Stimulated activated CD4-positive, alpha-beta T cell treated with anti-CD3 and anti-CD28 coated beads, Interleukin-12 subunit alpha, Interleukin-12 subunit beta, amount 100 ng/mL, for 4 hours (primary cell): ENCODE measurements at places on chromosomes 16 and 17.

- peak; percentile 30 for DNase-seq
These were observed 62.9 kb downstream of the SMURF2 start for GRCh38 chr17:64599187-64599676.

DNA sequence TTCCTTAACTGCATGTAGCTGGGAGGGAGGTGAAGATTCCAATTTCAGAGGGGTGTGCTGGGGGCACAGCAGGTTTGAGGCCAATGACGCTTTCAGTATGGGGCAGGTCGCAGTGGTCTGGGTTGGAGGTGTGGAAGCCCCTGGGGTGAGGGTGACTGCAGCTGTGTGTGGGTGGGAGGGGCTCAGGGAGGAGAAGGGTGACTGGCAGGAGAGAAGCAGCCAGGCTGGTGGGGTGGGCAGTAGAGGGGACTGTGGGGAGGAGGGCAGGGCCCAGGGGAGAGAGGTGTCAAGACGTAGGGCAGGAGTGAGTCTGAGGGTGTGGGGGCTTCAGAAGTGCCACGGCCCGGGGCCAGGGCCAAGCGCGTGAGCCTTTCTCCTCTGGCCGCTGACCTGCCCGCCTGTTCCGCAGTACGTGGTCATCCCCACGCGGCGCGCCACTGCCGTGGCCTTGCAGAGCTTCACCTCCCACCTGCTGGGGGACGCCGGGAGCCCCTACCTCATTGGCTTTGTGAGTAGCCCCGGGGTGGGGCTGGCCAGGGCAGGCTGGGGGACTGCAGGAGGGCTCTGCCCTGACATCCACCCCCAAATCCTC lies 19.4 kb downstream of the MYBBP1A start:
- no peak for DNase-seq

- peak; percentile 46 for DNase-seq
These were observed 2.4 kb upstream of the USP36 start for GRCh38 chr17:78842881-78843565.

DNA sequence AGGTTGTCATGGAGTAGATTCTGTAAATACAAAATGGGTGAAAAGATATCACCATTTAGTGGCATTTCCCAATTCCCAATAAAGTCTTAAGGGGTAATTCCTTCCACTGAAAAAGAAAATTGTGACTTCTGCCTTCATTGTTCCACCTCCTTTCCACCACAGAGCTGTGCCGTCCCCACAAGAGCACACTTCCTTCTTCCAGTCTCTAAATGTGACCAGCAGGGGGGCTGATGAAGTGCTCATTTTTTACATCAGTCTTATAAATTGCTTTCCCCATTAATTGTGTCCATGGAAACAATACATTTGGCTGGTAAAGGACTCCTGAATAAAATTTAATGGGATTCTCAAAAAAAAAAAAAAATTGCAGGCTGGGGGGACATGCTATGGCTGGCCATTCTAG lies 260.8 kb upstream of the PSMD7 start:
- DNase-seq = no peak

DNA sequence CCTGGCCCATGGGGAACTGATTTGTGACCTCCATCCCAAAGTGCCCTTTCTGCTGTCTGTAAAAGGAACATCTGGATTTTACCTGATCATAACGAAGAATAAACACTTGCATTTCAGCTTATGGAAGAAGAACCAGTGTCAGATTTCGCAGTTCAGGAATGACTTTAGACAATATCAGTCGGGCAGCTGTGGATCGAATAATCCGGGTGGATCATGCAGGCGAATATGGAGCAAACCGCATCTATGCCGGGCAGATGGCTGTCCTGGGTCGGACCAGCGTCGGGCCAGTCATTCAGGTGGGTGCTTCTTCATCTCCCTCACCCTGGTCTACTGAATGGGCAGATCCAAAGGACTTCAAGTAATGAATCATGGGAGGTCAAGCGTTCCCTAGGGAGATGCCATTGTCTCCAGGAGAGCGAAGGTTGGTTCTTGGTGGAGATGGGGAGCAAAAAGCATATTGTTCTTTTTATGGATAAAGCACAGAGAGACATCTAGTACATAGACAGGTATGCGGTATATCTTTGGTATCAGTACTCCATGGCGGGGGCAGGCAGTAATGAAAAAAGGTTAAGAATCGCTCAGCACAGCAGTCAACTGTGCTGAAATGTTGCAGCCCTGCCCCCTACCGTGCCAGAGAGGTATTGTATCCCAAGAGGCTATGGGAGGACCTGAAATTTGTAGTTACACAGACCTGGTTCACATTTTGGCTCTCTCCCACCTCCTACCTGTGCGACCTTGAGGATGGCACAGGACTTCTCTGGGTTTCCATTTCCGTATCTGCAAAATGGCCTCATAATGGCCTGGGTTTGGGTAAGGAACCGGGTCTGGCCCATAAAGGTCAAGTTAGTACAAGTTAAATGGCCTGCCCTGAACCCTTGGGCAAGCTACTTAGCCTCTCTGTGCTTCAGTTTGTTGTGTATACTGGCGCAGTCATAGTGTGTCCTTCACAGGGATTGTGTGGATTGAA lies 4.7 kb downstream of the COQ7 start:
- peak; percentile 43 for DNase-seq

GRCh38 chr16:4085405-4085970 lies 30.8 kb downstream of the ADCY9 start:
- DNase-seq = no peak

- no peak for DNase-seq
These were observed 16.3 kb downstream of the MPP3 start for GRCh38 chr17:43816336-43817320.

DNA sequence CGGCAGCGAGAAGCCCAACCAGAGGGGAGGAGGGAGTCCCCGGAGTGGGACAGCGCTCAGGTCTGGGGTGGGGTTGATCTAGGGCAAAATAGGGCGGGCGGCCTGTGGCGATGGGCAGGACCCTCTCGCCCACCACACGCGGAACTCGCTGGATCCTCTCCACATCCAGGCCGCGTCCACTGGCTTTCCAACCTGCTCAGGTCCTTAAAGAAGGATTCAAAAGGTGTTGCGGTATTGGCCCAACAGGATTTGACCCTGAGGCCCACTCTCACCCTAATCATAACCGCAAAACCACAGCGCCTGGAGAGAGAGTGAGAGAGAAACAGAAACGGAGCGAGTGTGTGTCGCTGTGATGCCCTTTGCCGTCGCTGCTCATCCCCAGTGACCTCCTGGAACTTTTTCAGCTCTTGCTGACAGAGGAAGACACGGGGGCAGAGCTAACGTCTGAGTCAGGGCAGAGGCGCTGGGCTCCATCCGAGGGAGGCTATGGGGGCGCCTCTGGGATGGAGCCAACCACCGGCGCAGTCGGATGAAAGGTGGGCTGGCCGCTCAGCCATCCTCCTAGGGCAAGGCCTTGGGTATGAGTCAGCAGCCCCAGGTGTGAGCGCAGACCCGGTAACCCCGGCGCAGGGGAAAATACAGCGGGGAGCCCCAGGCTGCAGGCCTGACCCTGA lies 16.7 kb upstream of the OR1F1 start:
- peak; percentile 47 for DNase-seq

GRCh38 chr16:10888320-10888937 lies 11.4 kb downstream of the CIITA start:
- DNase-seq = no peak

- DNase-seq = no peak
These were observed 92.0 kb downstream of the WSCD1 start for GRCh38 chr17:6162216-6162615.

- no peak for DNase-seq
These were observed 138.1 kb downstream of the SHISA9 start for GRCh38 chr16:13039526-13039925.

GRCh38 chr17:15351925-15352324 lies 10.5 kb upstream of the TEKT3 start:
- no peak for DNase-seq

- no peak for DNase-seq
These were observed 31.2 kb downstream of the LYRM9 start for GRCh38 chr17:27862004-27862403.

DNA sequence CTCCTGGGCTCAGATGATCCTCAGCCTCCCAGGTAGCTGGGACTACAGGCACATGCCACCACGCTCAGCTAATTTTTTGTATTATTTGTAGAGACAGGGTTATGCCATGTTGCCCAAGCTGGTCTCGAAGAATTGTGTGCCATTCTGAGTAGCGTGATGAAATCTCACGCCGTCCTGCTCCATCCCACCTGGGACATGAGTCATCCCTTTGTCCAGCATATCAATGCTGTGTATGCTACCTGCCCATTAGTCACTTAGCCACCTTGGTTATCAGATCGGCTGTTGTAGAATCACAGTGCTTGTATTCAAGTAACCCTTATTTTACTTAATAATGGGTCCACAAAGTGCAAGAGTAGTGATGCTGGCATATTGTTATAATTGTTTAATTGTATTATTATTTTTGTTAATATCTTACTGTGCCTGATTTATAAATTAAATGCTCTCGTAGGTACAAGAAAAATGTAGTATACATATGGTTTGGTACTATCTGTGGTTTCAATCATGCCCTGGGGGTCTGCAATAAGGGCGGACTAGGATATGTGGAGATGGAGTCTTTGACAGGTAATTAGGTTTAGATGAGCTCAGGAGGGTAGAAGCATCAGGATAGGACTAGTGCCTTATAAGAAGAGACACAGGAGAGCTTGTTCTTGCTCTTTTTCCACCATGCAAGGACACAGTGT lies 26.6 kb upstream of the SLC13A2 start:
- no peak for DNase-seq

- DNase-seq = no peak
These were observed 169.9 kb downstream of the CYB561 start for GRCh38 chr17:63275971-63276745.

GRCh38 chr17:81878294-81878693 lies 7.2 kb upstream of the ARHGDIA start:
- no peak for DNase-seq

DNA sequence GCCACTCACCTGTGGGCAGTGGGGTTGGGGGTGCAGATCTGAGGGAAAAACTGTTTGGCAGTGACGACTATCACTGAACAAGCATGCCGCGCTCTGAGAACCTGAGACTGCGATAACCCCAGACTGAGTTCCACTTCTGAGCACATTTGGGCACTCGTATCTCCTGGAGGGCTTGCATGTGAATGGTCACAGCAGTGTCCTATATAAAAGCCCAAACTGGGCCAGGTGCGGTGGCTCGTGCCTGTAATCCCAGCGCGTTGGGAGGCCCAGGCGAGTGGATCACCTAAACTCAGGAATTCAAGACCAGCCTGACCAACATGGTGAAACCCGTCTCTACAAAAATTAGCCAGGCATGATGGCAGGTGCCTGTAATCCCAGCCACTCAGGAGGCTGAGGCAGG lies 18.7 kb downstream of the ATP2C2 start:
- DNase-seq = no peak

GRCh38 chr17:17506181-17506741 lies 10.1 kb upstream of the RASD1 start:
- DNase-seq = no peak

GRCh38 chr16:1054660-1055556 lies 17.6 kb upstream of the SSTR5 start:
- peak; percentile 52 for DNase-seq

- DNase-seq = no peak
These were observed 63.6 kb downstream of the SMG6 start for GRCh38 chr17:2239882-2240430.

DNA sequence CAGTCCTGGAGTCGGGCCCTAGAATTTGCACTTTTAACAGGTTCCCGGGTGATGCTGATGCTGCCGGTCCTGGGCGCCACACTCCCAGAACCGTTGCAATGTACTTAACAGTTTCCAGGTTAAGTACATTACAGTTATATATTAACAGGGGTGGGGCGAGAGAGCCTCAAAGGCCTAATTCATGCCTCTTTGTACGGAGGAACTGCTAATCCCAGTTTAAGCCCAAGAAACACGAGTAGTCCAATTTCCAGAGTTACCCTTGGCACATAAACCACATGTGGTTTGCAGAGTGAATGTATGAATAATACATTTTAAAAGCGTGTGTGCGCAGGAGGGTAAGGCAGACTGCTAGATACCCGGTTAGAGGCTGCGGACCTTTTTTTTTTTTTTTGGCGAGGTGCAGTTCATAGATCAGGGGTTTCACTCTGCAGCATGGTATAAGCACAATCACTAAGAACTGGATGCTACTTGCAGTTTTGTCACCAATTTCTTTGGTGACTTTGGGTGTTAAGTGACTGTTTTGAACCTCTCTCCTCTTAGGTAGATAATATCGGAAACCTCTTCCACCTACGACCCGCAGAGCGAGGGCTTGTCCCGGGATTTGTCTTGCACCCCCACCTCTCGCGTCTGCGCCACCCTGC lies 713 bp downstream of the COX11 start:
- no peak for DNase-seq

GRCh38 chr17:65008882-65009281 lies 47.7 kb downstream of the GNA13 start:
- no peak for DNase-seq

DNA sequence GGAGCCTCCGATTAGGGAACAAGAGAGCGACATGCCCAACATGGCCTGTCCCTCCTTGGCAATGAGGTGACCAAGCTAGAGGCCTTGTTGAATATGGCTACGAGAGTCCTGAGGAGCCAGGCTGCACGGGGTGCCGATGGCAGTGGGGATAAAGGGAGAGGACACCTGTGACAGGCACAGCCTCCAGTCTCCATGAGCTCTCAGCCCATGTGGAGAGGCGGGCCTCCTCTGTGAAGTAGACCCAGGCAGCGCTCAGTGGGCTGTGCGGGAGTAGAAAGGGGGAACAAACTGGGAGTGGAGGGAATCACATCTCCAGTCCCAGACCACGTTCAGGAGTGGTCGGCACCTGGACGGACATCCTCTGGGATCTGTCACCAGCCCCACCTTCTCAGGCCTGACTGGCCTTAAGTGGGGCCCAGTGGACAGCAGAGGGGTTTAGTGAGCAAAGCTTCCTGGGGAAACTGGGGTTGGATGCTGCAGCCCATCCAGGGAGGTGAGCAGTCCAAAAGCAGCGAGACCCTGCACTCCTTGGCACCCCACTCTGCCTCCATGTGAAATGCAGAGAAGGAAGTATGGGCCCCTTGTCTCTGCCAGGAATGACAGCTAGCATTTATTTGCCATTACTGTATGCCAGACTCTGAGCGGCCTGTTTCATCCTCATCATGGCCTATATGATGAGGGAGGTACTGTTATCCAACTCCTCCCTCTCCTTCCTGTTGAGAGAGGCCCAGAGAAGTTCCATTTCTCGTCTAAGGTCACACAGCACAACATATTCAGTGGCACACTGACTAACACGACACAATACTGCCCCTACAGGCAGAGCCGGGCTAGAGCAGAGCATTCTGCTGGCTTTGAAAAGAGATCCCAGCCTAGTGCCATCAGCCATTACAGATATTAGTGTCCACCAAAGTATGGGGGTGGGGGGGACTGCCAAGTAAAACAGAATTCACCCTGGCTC lies 4.5 kb upstream of the TMEM92 start:
- peak; percentile 57 for DNase-seq

GRCh38 chr17:48540213-48540612 lies 4.7 kb downstream of the HOXB2 start:
- no peak for DNase-seq
